Activated naive CD4-positive, alpha-beta T cell treated with anti-CD3 and anti-CD28 coated beads for 36 hours (primary cell): ENCODE measurements at places on chromosomes 13 and 19. TPM values are rescaled to one million over a fixed set of nuclear protein-coding genes. Genes with fewer than 3 reads are reported as not detected.

The ZBTB32 gene
- 181 TPM for total RNA-seq

The IRF3 gene
- 85.2 TPM for total RNA-seq

The ATP1A3 gene
- 1.1 TPM for total RNA-seq

The MAB21L1 gene
- not detected for total RNA-seq

The VSIG10L gene
- 1.4 TPM for total RNA-seq

The CNN1 gene
- not detected for total RNA-seq

The FAM124A gene
- total RNA-seq: not detected

The RRAS gene
- 7.2 TPM for total RNA-seq

The KLK4 gene
- total RNA-seq: not detected

The CEACAM4 gene
- total RNA-seq: not detected

The PLIN4 gene
- total RNA-seq: not detected

The ZNF600 gene
- 4.9 TPM for total RNA-seq

The LAMP1 gene
- total RNA-seq: 33.7 TPM

The MIR17HG gene
- total RNA-seq: 12.9 TPM

The LILRA1 gene
- total RNA-seq: not detected

The USHBP1 gene
- total RNA-seq: not detected

The TUBA3C gene
- not detected for total RNA-seq

The MBD3 gene
- total RNA-seq: 58.1 TPM

The CKAP2 gene
- 81.3 TPM for total RNA-seq

GRCh38 chr13:50030315-50030714 is 15.1 kb downstream of the KCNRG start:
- DNase-seq: no peak

- no peak for DNase-seq
Measured at GRCh38 chr13:21152251-21152899, 24.0 kb downstream of the SKA3 start.

DNA sequence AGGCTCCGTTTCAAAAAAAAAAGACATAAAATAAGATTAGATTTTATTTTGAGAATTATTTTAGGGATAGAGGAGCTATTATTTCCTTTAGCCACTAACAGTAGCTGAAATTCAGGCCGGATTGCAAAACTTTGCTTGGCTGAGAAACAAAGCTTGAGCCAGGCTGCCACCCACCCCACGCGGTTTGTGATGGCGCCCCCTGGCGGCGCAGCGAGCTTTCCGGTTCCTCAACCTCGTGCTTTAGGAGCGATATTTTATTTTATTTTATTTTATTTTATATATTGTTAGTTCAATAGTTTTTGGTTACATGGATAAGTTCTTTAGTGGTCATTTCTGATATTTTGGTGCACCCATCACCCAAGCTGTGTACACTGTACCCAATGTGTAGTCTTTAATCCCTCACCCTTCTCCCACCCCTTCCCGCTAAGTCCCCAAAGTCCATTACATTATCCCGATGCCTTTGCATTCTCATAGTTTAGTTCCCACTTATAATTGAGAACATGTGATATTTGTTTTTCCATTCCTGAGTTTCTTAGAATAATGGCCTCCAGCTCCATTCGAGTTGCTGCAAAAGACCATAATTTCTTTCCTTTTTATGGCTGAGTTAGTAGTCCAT is 19.8 kb upstream of the CEACAM4 start:
- DNase-seq: peak; percentile 66

DNA sequence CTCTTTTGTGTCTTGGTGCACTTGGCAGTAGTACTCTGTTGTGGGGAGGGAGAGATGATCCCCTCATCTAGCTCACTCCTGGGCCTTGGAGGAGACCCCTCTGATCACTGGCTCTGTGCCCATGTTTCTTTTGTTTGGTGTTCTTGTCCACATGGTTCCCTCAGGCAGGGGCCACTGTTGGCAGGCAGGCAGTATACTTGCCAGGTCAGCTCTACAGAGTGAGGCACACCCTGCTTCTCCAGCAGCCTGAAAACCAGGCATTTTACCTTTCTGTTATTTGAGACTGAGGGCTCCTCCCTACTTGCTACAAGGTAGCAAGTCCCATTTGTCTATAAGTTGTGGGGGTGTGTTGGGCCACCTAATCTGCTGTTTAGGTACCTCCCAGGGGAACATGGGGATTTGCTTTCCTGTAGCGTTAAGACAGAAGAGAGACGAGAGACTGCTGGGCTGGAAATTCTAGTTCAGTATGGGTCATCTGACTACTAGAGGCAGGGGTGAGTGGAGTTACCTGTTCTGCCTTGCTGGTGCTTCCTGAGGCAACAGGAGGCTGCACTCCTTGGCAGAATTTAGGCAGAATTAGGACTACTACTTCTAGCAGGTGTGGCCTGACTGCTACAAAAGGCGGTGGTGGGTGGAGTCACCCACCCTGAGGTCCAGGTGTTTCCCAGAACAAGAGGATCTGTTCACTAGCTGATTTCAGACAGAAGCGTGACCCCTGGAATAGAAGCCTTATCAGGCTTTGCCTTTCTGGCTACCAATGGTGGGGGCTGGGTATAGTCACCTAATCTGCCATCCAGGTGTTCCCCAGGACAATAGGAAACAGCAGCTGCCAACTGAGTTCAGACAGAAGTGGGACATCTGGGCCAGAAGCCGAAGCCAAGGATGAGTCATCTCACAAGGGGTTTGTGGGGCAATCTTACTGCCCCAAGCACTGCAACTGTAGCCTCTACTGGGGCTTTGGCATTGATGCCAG is 843.0 kb upstream of the ATXN8OS start:
- DNase-seq: no peak

DNA sequence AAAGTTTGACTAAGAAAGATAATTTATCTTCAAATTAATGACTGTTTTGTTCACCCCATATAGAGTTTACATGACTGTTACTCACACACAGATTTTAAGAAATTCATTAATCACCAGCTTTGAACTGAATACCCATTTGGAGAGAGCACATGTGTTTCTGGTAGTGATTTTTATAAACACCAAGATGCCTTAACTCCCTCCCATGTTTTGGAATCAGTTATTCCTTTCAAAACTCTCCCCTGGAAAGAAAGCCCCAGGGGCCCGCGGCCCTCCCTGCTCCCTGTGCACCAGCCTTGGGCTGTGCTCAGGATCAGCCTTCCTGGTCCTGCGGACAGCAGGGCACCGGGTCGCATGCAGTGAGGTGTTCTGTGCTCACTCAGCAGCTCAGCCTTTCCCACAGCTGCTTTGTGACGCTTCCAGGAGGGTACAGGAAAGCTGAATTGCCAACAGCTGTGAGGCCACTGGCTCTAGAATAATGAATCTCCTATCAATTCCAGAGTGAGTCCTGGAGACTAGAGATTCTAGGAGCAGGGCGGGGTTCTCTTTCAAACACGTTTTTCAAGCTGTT is 483.2 kb downstream of the EFNB2 start:
- no peak for DNase-seq

DNA sequence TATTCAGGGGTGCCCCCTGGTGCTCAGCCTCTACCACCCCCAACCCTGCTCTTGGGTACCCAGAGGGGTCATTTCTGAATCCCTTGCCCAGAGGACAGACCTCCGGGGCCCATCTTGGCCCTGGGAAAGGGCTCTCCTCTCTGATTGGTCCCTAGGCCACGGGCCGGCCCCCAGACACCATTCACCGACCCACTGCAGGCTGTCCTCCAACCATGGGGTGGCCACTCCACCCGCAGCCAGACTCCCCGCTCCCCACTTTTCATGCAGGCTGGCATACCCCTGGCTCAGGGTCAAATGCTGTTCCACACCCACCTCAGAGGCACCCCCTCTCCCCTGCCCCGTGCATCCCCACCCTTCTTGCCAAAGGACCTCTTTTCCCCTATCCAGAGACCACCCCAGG is 14.8 kb downstream of the SMIM24 start:
- DNase-seq: no peak

- no peak for DNase-seq
Measured at GRCh38 chr19:18147396-18147795, 5.6 kb upstream of the PIK3R2 start.

DNA sequence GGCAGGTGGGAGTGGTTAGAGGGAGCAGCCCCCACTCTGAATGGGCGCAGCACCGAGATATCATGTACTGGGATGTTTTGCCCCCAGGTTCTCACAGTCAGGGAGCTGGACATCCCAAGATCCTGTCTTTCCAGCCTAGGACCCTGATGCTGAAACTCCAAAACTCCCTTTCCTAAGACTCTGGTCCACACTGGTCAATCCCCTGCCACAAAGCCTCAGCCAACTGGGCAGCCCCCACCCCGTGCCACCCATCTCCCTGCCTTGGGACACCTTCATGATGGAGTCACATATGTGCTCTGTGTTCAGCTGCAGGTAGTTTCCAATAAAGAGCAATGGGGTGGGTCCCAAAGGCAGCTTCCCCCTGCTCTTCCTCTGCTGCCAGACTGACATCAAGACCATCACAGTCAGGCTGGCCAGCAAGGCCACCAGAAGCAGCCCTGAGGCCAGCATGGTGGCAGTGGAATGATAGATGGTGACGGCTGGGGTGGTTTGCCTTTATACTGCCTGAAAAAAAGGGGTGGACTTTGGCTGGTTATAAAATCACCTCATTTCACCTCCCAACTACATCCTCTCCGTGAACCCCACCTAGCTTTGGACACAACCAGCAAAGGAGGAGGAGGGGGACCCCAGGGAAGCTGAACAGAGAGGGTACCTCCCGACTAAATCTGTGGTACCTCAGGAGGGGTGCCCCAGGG is 36.3 kb downstream of the CYP2B6 start:
- no peak for DNase-seq

GRCh38 chr13:94313926-94314325 is 165.6 kb downstream of the DCT start:
- DNase-seq: no peak

DNA sequence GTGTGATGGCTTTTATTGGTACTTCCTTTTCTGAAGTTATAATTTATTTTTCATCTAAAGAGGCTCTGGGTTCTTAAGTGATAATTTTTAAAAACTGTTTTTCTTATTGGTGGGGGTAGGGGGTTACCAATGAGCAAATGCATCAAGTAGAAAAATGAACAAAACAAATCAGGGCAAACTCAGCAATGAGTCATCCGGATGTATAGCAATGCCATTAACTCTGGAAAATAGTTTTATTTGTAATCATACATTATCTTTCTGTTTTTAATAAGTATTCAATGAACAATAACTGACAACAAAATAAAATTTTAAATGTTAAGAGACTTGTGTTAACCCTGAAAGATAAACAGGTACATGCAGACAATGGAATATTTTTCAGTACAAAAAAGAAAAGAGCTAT is 67.6 kb downstream of the UFM1 start:
- DNase-seq: no peak

DNA sequence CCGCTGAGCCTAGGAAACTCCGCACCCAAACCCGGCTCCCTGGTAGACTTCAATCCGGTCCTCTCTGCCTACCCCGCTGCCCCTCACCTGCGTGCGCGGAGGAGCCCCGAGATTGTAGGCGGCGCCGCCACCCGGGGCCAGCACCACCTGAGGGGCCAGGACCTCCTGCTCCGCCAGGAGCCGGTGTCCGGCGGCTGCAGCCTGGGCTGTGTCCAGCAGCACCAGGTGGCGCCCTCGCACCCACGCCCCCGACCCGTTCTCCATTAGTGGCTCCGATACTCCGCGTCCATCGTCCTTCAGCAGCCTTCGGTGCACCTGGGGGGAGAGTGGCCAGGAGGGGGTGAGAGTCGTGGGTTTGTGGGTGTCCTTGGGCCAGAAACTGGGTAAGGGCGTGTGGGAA is 18.5 kb downstream of the MAN2B1 start:
- DNase-seq: no peak

- no peak for DNase-seq
Measured at GRCh38 chr13:30819136-30819888, 84.0 kb downstream of the ALOX5AP start.

DNA sequence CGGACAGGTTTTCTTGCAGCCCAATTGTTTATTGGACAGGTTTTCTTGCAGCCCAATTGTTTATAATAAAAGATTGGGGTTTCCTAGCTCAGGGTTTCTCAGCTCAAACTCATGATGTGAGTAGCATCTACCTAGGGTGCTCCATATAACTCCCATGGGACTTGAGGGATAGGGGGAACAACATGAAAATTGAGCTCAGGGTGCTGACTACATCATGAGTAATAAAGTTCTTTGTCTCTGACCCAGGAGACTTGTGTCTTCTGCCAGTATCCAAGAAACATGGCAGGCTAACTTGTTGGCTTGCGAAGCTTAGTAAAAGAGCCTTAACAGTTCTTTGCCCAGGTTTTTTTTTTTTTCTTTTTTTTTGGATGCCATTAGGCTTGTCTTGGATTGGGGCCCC is 59.2 kb upstream of the MYCBP2 start:
- no peak for DNase-seq

DNA sequence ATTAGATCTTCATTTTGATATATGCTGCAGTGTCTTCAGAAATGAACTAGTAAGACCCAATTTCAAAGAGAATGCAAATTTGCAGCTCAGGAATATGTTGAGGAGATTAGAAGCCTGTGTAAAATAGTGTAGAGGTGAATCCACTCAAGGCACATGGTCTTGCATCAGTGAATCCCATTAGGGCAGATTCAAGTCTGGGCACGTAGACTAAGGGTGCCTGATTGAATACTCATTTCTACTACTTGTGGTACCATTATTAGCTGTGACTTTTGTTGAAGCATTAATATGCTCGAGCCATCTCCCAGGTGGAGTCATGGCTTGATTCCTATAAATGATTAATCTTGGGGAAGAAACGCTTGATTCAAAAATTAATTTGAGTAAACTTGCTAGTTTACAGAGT is 129.4 kb downstream of the AKAP11 start:
- no peak for DNase-seq

GRCh38 chr19:13027557-13027956 is 32.3 kb downstream of the NFIX start:
- DNase-seq: no peak

DNA sequence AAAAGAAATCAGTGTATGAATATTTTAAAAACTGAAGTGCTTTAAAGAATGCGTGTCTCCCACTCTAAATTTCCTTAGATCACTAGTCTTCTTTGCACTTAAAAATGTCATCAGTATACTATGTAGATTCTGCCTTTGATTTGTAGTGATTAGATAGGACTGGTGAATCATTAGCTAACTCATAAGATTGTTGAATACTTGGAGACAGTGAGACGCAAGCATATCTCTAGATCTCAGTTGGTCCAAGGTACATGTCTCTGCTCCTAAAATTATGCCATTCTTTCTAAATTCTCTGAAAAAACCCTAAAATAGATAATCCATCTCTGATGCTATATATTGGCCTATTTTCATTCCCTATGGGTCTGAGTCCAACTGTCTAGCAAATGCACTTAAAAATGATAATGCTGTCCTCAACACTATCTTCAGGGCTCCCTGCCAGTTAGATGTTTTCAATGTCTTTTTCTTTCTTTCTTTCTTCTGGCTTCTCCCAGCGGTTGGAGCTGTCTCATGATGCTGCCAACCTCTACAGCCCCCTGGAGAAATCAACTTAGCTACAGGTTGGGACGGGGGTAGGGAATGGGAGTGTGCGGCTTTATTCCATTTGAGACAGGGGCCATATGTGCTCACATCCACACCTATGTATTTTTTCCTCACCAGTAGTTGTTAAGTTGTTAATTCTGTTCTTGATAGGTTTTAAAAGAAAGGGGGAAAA is 301.0 kb downstream of the NDFIP2 start:
- no peak for DNase-seq

GRCh38 chr13:23901365-23901764 is 4.1 kb upstream of the C1QTNF9B start:
- DNase-seq: no peak
